Anterior cingulate cortex (tissue), 58 donors: ENCODE measurements at places on chromosomes 7 and 10.
A peak's percentile ranks its signal among the peaks of the same experiment; 100 is the strongest.

- peak; percentile 26 for DNase-seq
Observed at GRCh38 chr7:842431-843031, 10.3 kb downstream of the SUN1 start.

GRCh38 chr10:22252224-22252800, 34.5 kb upstream of the EBLN1 start:
- DNase-seq, result peak; percentile 58

GRCh38 chr7:1049006-1049741, 4.8 kb downstream of the GPR146 start:
- DNase-seq, result no peak

DNA sequence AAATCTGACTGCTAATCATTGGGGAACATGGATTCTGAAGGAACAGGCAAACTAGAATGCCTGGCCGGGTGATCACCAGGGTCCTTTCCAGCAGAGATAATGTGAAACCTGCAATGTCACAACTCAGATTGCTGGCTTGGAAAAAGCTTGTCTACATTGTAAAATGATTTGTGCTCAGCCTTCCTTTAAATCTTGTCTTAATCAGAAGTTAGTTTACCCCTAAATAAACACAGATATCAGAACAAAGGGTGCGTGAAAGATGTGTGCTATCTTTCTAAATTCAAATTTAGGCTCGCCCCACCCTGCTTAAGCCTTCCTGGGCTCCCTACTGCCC, 26.3 kb downstream of the COBL start:
- DNase-seq, result no peak

DNA sequence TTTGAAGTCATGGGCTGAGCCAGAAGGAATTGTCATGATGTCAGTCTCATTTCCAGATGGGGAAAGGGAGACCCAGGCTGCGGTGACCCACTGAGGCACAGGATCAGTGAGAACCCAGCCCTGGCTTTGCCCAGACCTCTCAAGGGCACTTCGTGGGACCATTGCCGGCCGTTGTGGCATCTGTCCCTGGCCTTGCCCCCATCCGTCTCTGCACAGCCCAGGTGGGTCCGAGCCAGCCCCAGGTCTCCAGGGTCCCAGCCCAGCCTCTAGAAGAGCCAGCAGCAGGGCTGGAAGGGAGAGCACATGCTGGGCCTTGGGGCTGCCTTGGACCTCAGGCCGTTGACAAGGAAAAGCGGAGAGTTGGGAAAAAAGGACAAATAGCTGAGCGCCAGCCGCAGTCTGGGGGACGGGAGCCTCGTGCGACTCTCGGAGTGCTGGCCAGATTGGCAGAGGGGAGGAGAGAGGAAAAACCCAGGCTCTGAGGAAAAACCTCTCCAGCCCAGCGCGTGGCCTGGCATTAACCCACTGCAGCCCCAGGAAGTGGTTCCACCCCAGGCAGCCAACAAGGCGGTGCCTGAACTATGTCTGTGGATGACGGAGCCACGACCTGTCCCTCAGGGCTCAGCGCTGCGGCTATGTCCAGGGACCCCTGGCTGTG, 30.2 kb downstream of the GRIFIN start:
- peak; percentile 49 for DNase-seq

GRCh38 chr7:139242741-139243281, 11.8 kb downstream of the UBN2 start:
- no peak for DNase-seq

GRCh38 chr10:22700489-22700888, 13.9 kb downstream of the PIP4K2A start:
- no peak for DNase-seq

- DNase-seq, result no peak
Observed at GRCh38 chr7:1558181-1558811, 2.3 kb upstream of the TMEM184A start.

DNA sequence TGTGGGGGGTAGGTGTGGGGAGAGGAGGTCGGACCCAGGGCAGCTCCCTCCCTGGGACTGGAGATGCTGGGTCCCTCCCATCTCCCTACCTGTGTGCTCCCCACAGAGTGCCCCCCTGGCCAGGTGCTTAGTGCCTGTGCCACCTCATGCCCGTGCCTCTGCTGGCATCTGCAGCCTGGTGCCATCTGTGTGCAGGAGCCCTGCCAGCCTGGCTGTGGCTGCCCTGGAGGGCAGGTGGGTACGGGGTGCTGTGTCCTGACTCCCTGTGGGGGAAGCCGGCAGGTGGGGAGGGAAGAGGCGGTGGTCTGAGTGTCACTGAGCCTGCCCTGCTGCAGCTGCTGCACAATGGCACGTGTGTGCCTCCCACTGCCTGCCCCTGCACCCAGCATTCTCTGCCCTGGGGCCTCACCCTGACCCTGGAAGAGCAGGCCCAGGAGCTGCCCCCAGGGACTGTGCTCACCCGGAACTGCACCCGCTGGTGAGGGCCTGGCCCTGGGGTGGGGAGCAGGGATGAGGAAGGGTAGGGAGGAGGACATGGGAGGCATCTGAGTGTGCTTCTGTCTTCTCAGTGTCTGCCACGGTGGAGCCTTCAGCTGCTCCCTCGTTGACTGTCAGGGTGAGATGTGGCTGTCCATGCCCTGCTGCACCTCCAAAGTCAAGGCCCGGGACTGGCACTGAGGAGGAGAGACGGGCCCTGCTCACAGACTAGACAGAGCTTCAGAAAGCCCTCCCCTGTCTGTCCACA, 11.7 kb upstream of the ZNF862 start:
- DNase-seq, result no peak

DNA sequence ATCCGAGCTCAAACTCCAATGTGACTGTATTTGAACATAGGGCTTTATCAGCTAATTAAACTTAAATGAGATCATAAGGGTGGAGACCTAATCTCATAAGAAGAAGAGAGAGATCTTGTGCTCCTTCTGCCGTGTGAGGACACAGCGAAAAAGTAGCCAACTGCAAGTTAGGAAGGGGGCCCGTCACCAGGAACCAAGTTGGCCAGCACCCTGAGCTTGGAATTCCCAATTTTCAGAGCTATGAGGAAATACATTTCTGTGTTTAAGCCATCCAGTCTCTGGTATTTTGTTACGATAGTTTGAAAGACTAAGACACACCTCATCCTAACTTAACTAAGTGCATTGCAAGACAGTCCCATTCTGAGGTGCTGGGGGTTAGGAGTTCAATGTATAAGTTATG, 14.1 kb upstream of the WDR86 start:
- DNase-seq, result no peak

- no peak for DNase-seq
Observed at GRCh38 chr10:131838966-131839742, 61.7 kb upstream of the PPP2R2D start.

GRCh38 chr7:112996331-112996871, 90.2 kb downstream of the GPR85 start:
- no peak for DNase-seq

- DNase-seq, result no peak
Observed at GRCh38 chr7:149130572-149131198, 4.6 kb upstream of the ZNF425 start.

DNA sequence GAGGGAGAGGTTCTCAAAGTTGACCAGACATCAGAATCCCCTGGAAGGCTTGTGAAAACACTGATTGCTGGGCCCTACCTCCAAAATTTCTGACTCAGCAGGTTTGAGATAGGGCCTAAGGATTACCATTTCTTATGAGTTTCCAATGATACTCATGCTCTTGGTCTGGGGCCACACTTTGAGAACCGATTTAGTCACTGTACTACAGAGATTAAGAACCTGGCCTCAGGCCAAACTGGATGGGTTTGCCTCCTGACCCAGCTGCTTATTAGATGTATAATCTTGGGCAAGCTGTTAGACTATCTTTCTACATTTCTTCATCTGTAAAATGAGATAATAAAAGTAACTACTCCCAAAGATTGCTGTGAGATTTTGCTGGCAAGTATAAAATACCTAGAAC, 77.1 kb upstream of the SCIN start:
- no peak for DNase-seq

GRCh38 chr10:5299950-5300349, 64.8 kb upstream of the UCN3 start:
- DNase-seq, result no peak

DNA sequence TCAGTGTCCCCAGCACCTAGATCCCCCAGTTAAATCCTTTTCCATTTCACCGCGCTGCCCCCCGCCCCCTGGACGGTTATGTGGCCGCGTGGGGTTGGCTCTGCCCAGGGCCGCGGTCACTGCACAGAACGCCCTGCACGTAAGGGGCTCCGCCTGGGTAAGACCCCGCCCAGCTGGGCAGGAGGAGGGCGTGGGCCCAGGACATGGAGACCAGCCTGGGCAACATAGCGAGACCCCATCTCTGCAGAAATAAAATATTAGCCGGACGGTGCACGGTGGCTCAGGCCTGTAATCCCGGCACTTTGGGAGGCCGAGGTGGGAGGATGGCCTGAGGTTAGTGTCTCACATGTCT, 650 bp upstream of the ZFAND2A start:
- peak; percentile 45 for DNase-seq

DNA sequence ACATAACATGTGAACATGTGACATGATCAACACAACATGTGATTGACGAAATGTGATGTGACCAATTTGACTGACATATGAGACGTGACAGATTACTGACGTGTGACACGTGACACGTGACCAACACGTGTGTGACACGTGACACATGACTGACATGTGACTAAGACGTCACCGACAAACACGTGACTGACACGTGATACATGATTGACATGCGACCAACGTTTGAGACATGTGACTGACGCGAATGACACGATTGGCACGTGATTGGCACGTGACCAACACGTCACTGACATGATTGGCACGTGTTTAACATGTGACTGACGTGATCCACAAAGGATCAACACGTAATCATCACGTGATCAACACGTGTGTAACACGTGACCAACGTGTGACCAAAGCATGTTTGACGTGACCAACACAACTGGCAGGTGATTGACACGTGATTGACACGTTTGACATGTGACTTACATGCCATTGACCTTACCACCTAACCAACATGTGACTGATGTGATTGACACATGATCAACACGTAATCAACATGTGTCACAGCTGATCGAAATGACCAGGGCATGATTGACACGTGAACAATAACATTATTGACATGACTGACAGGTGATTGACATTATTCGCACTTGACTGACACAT, 23.7 kb downstream of the CRPPA start:
- DNase-seq, result no peak

GRCh38 chr7:16753102-16753931, at the start of gene TSPAN13:
Gene TSPAN13 (plus strand): TSS chr7:16753755. CDS start chr7:16753968, 213 bp downstream.
- peak; percentile 50 for DNase-seq

GRCh38 chr10:70256463-70256862, 23.2 kb upstream of the PPA1 start:
- DNase-seq, result no peak

DNA sequence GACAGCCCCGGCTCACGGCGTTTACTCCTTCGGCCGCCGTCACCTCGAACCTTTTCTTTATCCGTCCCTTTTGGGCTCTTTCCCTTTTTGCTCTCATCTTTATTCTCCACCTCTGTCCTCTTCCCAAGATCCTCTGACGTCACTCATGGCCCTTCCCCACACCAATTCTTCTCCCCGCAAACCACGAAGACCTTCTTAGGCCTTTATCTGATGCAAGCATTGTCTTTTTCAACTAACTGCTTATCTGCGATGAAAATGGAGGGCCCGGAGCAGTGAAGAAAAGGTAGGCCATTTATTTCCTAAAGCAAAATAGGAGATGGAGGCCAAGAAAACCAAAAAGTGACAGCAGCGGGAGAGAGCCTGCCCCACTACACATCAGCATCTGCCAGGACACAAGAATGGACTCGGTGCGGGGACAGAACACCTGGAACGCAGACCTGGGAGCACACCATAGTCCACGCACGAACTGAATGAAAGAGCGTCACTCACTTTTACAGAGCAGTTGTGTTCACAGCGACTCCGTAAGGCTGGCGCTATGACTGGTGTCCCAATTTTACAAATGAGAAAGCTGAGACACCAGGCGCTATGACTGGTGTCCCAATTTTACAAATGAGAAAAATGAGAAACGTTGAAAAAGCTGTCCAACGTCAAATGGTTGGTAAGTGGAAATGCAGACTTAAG, 45.3 kb downstream of the ZNF777 start:
- no peak for DNase-seq

DNA sequence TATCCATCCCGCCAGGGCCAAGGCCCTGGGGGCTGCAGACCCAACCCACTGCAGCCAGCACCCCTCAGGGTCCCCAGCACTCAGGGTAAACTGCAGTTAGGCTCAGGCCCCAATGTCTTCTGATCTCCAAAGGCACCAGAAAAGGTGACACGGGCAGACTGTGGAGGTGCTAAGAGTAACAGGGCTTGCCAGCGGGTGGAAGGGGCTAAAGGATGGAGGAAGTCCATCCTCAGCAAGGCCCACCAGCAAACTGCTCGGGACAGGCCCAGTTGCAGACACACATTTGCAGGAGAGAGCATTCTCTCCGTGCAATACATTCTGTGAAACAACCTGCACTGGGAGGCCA, 95.6 kb upstream of the DDC start:
- no peak for DNase-seq

GRCh38 chr10:23826421-23826820, 382.5 kb upstream of the KIAA1217 start:
- DNase-seq, result no peak

DNA sequence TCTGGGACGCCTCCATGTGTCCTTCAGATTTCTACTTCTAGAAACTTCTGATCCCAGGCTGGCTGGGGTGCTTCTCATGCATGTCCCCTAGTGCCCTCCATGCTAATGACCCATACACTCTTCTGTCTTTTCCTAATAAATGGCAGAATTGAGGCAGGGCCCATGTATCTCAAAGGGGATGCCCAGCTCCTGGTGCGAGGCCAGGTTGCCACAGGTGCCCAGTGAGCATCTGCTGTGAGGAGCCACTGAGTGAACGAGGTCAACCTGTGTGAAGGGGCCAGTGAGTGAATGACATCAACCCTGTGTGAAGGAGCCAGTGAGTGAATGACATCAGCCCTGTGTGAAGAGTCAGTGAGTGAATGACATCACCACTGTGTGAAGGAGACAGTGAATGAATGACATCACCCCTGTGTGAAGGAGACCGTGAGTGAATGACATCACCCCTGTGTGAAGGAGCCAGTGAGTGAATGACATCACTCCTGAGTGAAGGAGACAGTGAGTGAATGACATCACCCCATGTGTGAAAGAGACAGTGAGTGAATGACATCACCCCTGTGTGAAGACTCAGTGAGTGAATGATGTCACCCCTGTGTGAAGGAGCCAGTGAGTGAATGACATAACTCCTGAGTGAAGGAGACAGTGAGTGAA, 478.9 kb downstream of the PTPRN2 start:
- no peak for DNase-seq

GRCh38 chr10:91117505-91117904, 103.0 kb upstream of the PCGF5 start:
- DNase-seq, result no peak

DNA sequence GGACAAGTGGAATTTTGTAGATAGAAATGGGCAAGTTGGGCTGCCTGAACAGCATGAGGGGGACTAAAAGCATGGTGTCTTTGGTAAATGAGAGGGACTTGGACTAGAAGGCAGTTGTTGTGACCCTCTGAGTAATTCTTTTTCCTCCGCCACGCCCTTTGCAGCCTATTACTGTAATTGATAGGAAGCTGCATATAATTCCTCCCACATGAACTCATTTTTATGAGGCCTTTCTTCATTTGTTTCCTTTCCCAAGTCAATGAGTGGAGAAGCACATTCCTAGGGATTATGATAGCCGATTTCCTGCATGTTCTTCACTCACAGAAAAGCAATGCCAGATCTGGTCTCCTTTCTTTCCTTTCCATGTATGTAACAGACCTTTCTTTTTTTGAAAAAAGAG, 27.7 kb downstream of the ZSCAN25 start:
- DNase-seq, result no peak
